ENCODE measurements at places on chromosomes 1 and 21. TPM values are rescaled to one million over a fixed set of nuclear protein-coding genes. Genes with fewer than 3 reads are reported as not detected.

- peak; percentile 54 for DNase-seq
These were observed 36.8 kb downstream of the RAP1A start for GRCh38 chr1:111656086-111657017.

The GPR3 gene
- 1.7 TPM for total RNA-seq

The BEST4 gene
- not detected for total RNA-seq

The FAM177B gene
- 1.4 TPM for total RNA-seq

The TEDDM1 gene
- not detected for total RNA-seq

- DNase-seq, result no peak
These were observed 45.5 kb downstream of the ATP5PF start for GRCh38 chr21:25689226-25689625.

DNA sequence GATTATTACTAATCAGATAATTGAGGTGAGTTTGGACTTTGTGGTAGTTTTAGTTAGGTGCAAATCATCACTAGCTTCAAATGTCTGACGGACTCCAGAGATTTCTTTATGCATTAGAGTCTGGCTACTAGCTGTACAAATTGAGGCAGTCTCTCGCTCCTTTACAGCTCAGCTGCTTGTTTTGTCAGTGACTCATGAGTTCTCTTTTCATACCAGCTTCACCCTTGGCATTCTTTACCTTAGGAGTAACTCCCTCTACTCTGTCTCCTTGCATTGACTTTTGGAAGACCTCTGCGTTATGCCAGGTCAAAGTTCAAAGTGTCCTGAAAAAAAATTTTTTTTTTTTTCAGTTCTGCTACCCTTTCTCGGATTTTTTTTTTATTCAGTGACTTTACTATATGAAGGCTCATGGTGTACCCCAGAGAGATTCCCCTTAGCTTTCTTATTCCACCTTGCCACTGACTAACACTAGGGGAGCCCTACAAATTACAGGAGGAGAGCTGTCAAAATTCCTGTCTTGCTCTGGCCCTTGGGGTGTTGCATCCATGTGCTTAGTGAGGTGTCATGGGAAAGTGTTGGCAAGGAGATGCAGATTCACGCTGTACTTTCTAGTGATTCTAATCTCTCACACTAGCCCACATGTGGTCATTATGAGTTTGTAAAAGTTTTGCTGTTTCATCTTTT, 576.6 kb downstream of the ADGRL2 start:
- DNase-seq, result peak; percentile 44

The CLDN17 gene
- not detected for total RNA-seq

DNA sequence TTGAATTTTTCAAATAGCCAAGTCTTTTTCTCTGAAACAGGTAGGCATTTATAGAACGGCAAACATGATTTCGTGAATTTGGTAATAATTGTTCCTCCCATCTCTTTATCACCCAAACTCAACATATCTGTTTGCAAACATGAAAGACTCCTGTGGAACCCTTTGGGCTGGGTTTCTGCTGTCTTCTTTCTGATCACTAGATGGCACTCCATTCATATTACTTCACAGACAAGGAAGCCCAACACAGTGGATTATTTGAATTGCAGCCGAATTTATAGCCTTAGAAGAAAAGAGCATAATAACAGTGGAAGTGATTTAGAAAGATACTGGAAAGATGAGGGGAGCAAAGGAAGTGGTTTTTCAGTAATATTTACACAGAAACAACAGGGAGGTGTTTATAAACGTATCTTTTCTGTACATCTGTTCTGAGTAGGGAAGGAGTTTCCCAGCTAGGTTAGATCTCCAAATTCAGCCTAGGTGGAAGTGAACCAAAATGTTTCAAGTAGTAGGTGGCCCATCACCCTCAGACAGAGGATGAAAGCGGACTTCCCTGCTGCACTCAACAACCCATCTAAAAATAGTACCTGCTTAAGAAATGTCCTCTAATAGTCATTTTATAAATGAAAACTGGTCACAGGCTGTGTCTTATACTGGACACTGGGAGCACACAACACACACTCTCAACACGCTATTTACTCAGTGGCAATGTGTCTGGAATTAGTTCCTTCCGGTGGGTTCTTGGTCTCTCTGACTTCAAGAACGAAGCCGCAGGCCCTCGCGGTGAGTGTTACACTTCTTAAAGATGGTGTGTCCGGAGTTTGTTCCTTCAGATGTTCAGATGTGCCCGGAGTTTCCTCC, 67.6 kb downstream of the MAP3K21 start:
- peak; percentile 48 for DNase-seq

The MAN1A2 gene
- total RNA-seq, result 11.6 TPM

The SLC9C2 gene
- total RNA-seq, result not detected

The FRRS1 gene
- total RNA-seq, result 7.2 TPM

DNA sequence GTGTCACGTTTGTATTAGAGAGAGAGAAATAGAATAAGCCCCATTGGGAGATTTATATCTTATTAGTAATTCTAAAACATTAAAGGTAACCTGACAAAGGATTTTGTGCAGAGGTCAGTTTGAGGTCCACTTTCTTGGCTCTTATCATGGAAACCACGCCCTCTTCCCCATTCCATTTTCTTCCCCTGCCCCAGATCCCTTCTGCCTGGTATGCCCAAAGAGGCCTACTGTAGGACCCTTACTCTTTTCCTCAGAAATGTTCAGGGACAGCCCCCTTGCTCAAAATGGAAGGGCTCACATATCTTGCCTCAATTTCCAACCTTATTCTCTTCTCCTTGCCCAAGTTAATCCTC, 9.6 kb downstream of the CCDC185 start:
- no peak for DNase-seq

DNA sequence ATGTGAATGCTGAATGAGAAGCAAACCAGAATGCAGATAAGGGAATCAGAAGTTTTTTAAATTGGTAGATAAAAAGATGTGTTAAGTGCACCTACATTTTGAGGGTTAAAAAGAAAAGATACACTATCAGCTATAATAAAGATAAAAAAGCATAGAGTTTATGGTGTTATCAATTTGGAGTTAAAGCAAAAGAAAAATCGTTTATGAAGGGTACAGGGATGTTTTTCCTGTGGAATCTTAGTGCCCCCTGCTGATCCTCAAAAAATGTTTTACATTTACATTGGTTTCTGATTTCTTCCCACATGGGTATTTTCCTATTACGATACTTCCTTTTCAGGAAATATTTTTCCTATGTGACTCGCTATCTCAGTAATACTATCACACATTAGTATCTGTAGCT, 293.5 kb downstream of the MRPL39 start:
- no peak for DNase-seq
